ENCODE measurements at places on chromosomes 7 and 10.

DNA sequence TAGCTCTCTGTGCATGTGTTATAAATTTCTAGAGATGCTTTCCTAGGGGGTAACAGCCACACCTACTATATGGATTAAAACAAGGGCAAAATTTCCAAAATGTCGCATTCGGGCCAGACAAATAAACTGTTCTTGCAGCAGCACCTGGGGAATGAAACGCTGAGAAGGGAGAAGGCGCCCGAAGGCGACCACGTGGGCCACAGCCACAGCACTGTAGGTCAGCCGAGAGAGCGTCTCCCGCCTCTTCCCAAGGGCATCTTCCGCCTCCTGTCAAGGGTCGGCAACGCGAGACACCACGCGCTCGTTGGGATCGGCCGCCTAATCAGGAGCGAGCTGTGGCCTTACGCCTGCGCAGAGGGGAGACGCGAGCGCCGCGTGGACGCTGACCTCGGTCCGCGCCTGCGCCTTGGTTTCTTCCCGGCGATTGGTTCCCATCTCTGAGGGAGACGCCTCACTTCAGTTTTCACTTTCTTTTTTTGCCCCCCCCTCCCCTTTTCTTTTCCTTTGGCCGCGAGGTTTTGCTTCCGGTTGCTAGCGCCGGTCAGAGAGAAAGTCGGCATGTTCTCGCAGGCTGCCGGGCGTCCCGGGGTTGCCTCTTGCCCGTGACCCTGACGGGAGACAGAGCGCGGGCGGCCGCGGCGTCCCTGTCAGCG lies at the start of gene TASOR2:
TASOR2 (plus strand) TSS at position 521 of the 653 bp plus-strand sequence. CDS start 35,805 bp downstream, outside the sequence.
- peak; percentile 96 for DNase-seq

GRCh38 chr10:132648072-132648850 lies 110.7 kb downstream of the INPP5A start:
- DNase-seq: no peak

DNA sequence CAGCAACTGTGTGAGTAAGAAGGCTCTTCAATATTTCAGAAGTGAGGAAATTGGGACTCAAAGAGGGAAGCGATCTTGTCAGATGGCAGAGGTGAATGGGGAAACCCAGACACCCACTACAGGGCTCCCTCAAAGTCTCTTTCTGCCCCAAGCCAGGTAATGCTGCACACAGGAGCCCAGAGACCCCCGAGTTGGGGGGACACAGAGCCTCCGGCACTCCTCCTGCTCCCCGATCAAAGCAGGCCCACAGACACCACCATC lies 139.4 kb downstream of the TNS3 start:
- no peak for DNase-seq

- no peak for DNase-seq
Observed at GRCh38 chr7:140033779-140034363, 28.9 kb downstream of the PARP12 start.

- no peak for DNase-seq
Observed at GRCh38 chr10:80253266-80253962, 36.0 kb downstream of the MAT1A start.

DNA sequence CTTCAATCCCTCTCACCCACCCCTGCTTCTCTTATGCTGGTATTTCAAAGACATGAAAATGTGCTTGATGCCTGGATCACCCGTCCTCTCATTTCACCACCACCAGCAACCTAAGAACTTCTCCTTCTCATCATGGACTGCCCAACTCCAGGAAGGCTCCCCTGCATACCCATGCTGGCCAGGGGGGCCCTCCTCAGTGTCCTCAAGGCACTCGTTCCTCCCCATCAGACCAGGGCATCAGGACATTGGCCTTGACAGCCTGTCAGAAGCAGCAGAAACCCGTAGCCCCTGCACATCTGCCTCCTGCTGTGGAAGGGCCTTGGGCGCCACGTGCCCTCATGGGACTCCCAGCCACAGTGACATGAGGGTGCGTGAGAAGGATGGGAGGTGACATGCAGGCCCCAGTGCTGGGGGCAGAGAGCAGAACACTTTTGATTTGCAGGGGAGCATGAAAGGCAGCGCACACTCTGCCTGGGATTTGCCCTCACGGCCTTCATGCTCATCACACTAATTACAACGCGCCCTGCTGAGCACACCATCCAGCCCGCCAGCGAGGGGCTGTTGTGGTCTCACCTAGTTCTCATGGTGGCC lies 1.9 kb upstream of the HSPA12A start:
- no peak for DNase-seq

- no peak for DNase-seq
Observed at GRCh38 chr7:1536743-1537534, 6.4 kb downstream of the MAFK start.

GRCh38 chr7:138729444-138729843 lies 28.3 kb upstream of the SVOPL start:
- DNase-seq: no peak

GRCh38 chr10:62582804-62583208 lies 208.6 kb downstream of the ZNF365 start:
- no peak for DNase-seq

DNA sequence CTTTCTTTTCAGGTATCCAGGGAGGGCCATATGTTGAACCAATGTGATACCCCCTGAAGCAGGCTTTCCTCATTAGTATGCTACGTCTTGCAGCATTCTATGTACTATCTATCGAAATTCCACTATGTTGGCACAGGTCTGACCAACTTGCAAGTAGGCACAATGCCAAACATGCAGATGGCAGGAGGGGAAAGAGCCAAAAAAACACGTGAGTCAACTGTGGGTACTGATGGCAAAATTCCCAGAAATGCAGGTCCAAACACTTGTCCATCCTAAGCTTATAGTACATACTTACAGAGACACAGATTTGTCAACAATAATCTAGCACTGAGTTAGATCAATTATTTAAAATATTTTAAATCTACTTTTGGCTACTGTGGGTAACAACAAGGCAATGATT lies 394.9 kb downstream of the DGKB start:
- no peak for DNase-seq

DNA sequence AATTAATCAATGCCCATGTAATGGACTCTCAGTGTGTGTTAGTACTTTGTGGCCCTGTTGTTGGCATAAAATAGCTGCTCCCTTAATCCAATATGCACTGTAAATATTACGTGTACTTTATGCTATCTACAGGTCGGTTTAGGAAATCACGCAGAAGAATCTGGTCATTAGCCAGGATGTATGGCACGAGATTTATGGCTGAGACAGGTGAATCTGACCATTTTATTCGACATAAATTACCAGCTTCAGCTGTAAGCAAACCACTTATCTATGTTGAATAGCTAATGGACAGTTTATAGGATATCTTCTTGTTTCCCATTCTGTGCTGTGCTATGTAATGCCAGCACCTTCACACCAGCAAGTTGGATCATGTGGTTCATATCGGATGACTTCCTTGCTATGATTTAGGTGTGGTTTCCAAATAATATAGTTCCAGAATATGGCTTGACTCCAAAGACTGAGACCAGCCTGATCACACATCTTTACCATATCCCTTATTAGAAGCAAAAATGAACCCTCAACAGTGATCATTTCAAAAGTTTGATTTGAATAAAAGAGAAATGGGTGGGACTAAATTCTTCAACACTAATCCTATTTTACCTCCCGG lies 301.4 kb downstream of the AHR start:
- DNase-seq: no peak

DNA sequence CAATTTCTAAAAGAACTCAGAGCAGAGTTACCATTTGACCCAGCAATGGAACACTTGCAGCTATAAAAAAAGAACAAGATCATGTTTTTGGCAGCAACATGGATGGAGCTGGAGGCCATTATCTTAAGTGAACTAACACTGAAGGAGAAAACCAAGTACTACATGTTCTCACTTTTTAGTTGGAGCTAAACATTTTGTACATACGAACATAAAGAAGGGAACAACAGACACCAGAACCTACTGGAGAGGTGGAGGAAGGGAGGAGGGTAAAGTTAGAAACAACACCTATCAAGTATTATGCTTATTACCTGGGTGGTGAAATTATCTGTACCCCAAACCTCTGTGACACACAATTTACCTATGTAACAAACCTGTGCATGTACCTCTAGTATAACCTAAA lies 329.5 kb downstream of the ATRNL1 start:
- no peak for DNase-seq

DNA sequence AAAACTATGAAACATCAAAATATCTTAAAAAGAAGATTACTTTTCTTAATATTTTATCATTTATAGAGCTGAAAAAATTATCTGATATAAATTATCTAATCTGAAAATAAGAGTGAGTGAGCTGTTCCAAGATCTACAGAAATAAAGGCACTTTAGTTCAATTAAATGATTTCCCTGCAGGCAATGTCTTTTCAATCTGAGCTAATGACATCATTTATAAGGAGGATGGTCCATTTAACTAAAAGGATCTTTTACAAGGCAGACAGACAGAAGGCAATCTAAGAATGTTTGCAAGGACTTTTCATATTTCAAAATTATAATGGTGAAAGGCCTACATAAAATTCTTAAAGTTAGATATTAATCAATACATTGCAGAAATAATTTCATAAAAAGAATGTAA lies 71.8 kb downstream of the SKAP2 start:
- DNase-seq: no peak

GRCh38 chr7:602341-603141 lies 82.9 kb upstream of the PDGFA start:
- DNase-seq: no peak

GRCh38 chr10:103542764-103543616 lies 49.5 kb downstream of the NEURL1 start:
- DNase-seq: no peak

- no peak for DNase-seq
Observed at GRCh38 chr7:229184-229964, 37.0 kb downstream of the FAM20C start.

DNA sequence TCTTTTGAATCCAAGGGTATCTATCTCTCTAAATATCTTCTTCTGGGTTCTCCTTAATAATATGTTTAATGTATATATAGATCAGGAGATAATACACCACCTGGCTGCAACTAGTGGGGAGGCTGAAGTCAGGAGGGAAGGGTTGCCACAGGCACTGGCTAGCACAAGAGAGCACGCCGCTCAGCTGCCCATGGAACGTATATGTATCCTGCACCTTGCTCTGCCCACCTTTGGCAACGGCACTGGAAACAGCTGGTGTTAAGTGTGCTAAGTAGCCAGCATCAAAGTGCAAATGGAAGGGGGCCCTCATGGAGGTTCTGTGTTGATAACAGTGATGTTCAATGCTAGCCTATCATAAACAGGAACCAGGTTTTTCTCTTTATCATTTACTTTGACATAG lies 49.8 kb upstream of the FAM133B start:
- DNase-seq: no peak

DNA sequence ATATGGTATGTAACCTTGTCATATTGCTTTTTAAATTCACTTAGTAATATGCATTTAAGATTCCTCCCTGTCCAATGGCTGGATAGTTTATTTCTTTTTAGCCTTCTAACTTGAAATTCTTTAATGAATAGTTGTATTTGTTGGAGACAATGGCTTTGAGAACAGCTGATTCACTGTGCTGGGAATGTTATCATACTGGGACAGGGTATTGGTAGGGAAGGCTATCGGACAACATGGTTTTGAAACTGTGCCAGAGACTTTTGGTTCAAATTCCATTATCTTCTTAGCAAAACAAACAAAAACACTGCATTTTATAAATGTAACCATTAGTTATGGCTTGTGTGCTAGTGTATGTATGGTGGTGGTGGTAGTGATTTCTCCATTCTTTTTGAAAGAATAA lies 517.1 kb upstream of the ANKRD30A start:
- DNase-seq: no peak

DNA sequence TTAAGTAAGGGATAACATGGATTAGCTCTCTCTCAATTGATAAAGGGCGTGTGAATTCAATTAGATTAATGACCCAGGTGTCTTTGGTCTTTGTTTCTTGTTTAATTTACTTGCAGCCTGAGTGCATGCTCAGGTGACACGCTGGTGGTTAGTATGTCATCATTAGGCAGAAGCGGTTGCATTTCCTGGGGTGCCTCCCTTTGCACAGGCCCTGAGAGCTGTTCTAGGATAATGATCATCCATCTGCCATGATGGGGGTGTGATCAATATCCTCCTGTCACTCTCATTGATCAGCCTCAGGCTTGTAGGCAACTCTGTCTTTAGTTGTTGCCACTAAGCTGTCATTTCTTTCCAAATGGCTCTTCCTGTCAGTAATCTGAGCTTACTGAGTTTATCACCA lies 99.6 kb upstream of the NPS start:
- DNase-seq: no peak

GRCh38 chr10:127619546-127620325 lies 70.6 kb downstream of the NPS start:
- no peak for DNase-seq

GRCh38 chr7:95027234-95027872 lies 120.0 kb downstream of the PPP1R9A start:
- no peak for DNase-seq

- no peak for DNase-seq
Observed at GRCh38 chr7:150945171-150945852, 32.8 kb downstream of the KCNH2 start.

DNA sequence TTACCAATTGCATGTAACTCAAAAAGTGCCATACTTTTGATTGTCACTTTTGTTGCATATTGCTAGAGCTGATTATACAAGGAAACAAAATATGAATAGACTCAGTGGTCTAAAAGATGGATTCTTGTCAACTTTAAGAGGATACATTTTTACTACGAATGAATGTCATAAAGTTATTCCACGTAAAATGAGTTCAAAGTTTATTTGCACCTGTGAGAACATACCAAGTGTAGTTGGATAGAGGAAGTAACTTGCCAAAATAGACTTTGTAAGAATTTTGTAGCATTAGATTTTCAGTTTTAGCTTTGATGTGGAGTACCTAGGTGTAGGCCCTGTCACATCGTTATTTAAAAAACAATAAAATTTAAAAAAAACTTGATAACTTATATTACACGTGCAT lies 106.2 kb downstream of the PHF14 start:
- no peak for DNase-seq

DNA sequence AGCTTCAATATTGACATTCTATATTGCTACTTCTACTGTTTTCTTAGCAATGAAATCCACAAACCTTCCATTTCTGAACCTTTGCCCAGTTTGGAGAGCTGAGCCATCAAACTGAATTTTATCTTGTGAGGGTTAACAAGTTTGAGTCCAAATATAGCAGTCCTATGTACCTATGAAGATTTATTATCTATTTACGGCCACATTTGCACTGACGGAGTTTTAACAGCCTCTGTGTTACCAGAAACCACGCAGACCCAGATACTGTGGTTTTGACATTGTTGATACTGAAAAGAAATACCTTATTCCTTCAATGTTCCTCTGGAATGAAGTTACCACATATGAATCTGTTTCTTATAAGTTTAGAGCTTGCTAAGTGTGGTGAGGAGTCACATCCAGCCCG lies 172.6 kb downstream of the FGFR2 start:
- no peak for DNase-seq

- DNase-seq: no peak
Observed at GRCh38 chr10:60932756-60933155, 11.2 kb downstream of the RHOBTB1 start.

DNA sequence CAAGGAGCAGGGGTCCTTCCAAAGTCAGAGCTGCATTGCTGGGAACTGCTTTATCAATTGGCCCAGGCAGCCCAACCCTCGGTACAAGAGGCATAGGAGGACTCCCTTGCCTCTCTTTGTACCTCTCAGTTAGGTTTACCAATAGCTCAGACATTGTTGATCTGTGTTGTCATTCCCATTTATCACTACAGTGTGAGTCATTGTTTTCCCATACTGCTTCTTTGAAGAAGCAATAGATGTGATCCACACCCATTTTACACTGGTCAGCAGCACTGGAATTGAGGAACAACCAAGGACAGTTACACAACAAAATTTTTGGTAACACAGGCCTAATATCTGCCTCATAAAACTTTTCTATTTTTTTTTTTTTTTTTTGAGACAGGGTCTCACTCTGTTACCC lies 307.2 kb downstream of the SNX13 start:
- no peak for DNase-seq

- DNase-seq: peak; percentile 51
Observed at GRCh38 chr7:156892081-156892800, 742 bp downstream of the LMBR1 start.
